ENCODE measurements at places on chromosomes 2 and 18.
A peak's percentile ranks its signal among the peaks of the same experiment; 100 is the strongest.

- no peak for DNase-seq
Measured at GRCh38 chr2:103179798-103180197, 418.0 kb downstream of the TMEM182 start.

DNA sequence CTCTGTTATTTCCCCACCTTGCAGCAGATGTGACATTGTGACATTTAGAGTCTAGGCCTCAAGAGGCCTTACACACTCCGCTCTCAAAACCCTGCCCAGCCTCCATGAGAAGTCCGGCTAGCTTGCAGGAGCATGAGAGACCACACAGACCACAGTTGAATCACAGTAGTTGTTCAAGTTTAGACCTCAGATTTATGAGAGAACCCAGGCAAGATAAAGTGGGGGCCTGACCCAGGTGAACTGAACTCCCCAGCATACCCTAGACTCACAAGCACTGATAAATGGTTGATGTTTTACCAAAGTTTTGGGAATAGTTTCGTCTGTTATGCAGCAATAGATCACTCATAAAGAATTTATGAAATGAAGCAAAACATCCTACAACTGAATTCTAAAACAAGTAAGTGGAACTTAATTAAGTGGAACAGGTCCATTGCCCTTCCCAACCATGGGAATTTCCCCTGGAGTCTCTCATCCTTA is 4.7 kb upstream of the STAT1 start:
- no peak for DNase-seq

DNA sequence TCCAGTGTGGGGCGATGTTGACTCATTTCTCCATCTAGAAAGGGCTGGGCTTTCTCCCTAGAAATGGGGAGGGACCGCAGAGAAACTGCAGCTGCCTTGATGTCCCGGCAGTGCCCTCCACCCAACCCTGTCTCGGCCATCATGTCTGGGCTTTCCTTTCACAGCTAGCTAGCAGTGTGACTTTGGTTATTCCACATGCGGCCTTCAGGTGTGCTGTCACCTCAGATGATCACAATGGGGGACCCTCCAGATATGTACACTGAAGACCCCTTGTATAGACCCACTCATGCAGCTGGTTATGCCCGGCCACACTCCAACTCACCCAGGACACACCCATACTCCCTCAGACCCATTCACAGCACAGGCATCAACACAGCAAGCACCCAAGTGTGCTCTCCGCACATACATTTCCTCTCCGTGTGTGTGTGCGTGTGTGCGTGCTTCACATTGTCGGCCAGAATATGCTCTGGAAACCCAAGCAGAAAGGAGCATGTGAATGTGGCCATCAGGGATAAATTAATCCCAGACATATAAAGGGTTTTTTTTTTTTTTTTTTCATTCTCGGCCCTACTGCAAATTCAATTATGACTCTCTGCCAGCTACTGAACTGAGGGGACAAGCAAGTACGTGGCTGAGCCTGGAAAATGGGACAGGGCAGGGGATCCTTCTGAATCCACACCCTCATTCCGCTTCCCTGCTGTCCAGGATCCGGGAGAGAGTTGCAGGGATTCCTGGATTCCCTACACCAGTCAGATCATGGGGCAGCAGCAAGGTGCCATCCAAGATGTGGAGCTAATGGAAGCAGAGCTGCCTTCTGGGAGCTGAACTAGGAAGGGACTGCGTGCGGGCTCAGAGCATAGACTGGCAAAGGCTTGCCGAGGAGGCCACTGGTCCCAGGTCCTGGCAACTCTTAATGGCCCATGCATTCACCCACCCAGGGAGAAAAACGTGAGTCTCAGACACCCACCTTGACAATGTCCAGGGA is 240.2 kb downstream of the DYSF start:
- no peak for DNase-seq

DNA sequence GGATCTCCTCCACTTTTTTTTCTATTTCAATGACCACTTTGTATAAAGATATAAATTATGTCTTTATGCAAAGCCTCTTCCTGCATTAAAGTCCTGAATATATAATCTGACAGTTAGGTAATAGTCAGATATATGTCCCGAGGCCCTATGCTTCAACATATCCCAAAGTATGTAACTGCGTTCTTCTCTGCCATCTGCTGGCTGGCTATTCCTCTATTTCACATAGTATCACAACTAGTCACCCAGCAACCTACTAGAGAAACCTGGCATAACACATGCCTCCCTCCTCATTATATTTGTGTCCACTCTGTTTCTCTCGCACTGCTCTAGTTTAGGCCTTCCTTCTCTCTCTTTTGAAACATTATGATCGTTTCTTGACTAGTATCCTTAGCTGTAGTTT is 640.8 kb downstream of the DPP10 start:
- DNase-seq = no peak

DNA sequence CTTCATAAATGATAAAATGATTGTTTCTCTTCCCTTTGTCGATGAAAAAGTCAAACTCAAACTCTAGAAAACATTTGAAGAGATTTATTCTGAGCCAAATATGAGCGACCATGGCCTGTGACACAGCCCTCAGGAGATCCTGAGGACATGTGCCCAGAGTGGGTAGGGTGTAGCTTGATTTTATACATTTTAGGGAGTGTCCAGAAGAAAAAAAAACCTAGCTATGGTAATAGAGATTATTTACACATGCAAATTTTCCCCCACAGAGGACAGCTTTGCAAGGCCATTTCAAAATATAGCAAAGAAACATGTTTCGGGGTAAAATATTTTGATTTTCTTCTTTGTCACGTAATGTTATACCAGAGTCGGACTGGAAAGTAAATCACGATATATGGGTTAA is 92.4 kb upstream of the TRIB2 start:
- no peak for DNase-seq

DNA sequence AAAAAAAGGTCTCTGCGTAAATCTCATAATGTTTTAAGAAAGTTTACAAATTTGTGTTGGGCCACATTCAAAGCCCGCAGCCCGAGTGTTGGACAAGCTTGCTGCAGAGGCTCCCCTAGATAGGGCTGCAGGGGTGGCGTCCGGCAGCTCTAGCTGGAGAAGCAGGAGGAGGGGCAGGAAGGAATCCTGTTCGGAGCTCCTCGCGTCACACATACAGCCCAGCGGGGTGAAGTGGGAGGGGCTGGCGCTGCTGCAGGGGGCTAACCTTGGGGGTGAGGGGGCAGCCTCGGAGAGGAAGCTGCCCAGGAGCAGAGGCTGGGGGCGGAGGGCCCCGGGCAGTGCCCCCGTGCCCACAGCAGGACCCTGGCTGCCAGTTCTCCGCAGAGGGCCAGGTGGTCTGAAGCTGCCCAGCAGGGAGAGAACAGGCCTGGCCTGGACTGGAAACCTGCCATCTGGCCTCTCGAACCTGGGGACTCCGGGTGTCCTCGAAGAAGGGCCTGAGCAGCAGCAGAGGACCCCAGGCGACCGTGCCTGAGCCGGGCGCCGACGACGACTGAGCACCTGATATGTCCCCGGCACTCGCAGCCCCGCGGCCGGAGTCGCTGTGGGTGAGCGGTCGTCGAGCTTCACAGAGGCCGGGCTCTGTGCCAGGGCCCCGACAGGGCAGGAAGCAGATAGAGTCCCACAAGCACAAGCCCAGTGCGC is 2.6 kb upstream of the GPR35 start:
- DNase-seq = peak; percentile 54

DNA sequence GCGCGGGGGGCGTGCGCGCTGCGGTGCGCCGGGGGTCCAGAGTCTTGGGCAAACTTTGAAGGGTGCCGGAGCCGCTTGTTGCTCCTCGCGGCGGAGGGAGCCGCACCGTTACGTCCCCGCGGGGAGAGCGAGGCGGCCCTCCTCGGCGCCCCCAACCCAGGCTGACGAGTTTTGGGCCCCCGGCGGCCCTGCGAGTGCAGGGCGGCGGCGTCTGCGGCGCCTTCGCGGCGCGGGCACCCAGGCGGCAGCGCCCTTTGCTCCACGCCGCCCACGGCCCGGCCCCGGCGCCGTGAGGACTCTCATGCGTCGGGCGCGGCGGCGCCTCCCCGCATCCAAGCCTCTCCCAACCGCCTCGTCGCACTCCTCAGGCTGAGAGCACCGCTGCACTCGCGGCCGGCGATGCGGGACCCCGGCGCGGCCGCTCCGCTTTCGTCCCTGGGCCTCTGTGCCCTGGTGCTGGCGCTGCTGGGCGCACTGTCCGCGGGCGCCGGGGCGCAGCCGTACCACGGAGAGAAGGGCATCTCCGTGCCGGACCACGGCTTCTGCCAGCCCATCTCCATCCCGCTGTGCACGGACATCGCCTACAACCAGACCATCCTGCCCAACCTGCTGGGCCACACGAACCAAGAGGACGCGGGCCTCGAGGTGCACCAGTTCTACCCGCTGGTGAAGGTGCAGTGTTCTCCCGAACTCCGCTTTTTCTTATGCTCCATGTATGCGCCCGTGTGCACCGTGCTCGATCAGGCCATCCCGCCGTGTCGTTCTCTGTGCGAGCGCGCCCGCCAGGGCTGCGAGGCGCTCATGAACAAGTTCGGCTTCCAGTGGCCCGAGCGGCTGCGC is 814 bp downstream of the FZD7 start:
- peak; percentile 26 for DNase-seq

DNA sequence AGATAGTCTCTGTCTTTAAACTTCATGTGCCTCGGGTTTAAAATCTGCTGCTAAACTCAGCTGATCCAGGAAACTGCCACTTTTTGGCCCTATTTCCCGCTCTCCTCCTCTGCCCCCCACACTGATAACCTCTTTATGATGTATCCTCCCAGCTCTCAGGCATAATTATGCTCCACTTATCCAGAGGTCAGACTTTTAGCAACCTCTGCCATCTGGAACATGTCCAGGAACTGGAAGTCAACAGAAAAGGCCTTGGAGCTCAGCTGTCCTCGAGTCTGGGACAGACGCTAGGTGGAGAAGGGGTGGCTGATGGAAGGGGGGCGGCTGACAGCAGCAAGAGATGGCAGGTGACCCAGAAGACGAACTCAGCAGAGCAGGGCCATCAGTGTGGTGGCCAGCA is 41.2 kb downstream of the ASAP2 start:
- DNase-seq = no peak

DNA sequence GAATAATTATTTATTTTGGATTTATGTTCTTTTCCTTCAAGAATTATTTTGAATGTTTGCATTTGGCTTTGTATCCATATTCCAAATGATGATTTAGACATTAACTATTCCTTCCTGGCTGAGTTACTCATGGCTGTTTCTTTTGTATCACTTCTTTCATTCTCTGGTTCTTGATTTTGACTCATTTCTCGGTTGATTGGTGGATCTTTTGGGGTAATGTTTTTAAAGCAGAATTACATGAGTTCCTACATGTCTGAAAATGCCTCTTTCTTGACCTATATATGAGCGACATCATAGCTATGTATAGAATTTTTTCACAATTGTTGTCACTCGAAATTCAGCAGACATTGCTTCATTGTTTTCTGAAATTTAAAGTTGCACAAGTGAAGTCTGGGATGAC is 39.5 kb downstream of the CYP26B1 start:
- DNase-seq = no peak

GRCh38 chr18:29172756-29173067 is 995.8 kb upstream of the CDH2 start:
- no peak for DNase-seq

All from CD4-positive, alpha-beta T cell treated with Interleukin-10 for 1 hour (primary cell).